ENCODE measurements at places on chromosomes 2 and 18. TPM values are rescaled to one million over a fixed set of nuclear protein-coding genes. Genes with fewer than 3 reads are reported as not detected.
A peak's percentile ranks its signal among the peaks of the same experiment; 100 is the strongest.

- no peak for DNase-seq
Observed at GRCh38 chr2:198347946-198348345, 543.6 kb downstream of the PLCL1 start.

DNA sequence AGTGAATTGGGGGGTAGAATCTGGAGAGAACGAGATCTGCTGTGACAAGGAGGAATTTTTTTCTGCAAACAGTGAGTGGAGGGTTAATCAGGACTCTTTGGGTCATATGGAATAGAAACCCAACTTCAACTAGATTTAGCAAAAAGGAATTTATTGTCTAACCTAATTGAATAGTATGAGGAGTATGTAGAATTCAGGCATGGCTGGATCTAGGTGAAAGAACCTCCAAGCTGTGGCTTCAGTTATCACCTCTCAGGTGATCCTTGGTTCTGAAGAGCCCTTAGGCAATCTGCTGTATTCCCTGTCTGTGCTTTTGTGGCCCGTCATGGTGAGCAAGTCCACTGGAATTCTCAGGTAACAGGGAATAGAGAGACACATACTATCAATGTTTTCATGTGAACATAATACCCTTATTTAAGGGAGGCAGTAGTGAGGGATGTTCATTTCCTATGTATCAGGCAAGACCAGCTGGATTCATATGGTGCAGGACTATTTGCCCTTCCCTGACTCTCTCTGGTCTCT lies 164.7 kb downstream of the ALPK2 start:
- DNase-seq, result no peak

DNA sequence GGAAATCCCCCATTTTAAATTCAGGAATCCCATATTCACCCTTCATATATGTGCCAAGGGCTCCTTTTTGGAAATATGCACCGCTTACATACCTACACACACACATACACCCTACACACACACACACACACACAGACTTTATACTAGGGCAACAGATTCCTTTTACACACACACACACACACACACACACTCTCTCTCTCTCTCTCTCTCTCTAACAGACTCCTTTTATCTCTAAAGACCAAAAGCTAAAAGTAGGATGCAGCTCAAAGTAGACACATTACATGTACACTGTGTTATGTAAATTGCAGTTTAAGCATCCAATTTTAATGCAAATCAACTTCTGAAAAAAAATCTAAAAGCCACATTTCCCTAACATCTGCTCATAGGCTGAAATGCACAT lies 130.9 kb upstream of the CAPN13 start:
- no peak for DNase-seq

DNA sequence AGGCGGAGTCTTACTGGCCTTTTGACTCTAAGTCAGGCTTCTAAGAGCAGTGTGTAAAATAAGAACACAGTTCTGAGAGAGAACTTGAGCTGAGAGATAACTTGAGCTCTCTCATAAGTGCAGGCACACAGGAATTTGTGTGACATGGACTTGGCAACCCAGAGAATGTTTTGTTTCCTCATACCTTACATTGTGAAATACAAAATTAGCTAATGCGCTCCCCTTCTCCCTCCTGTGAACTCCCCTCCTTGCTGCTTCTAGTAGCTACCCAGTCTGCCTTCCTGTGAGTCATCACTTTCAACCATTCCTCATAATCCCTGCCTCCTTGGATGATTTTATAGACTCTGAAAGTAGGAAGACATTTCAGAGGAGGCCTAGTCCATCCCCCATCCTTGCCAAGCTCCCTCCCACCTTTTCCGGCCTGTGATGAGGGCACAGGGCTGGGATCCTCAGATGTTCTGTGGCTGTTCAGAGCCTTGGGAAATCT lies 22.6 kb downstream of the FER1L5 start:
- DNase-seq, result peak; percentile 13

DNA sequence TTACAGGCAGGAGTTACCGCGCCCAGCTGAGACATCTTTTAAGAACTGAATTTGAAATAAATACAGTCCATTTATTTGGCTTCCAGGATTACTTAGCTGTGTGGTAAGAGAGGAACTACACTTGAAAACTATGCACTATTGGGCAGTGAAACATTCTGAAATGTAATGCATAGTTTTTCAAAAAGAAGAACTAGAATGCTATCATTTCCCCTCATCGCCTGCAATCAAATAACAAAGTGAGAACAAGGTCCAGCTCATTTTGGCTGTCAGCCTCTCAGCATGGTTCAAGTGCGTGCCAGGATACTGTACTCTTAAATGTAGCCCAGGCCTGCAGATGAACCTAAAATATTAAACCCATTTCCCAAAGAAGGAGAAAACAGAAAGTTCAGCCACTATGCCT lies 76.6 kb upstream of the ARL5A start:
- DNase-seq, result no peak

DNA sequence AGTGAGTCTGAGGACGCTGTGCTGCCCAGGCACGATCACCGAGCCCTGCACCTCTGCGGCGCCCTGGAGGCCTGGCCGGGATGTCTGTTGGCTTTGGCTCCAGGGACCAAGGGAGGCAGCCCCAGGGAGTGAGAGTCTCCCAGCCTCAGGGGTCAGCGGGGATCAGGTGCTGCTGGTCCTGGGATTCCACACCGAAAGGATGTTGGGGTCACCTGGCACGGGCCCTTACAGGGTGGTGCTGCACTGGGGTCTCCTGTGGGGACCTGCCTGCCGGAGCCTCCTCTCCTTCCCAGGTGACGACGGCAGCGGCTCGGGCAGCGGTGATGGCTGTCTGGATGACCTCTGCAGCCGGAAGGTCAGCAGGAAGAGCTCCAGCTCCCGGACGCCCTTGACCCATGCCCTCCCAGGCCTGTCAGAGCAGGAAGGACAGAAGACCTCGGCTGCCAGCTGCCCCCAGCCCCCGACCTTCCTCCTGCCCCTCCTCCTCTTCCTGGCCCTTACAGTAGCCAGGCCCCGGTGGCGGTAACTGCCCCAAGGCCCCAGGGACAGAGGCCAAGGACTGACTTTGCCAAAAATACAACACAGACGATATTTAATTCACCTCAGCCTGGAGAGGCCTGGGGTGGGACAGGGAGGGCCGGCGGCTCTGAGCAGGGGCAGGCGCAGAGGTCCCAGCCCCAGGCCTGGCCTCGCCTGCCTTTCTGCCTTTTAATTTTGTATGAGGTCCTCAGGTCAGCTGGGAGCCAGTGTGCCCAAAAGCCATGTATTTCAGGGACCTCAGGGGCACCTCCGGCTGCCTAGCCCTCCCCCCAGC lies 30.5 kb downstream of the GPC1 start:
- DNase-seq, result peak; percentile 0

- DNase-seq, result no peak
Observed at GRCh38 chr2:181985632-181986205, at the start of gene PPP1R1C. PPP1R1C (plus strand) TSS chr2:181985853; CDS start chr2:181986111, 258 bp downstream.

GRCh38 chr18:11279461-11279860 lies 130.1 kb upstream of the PIEZO2 start:
- no peak for DNase-seq

DNA sequence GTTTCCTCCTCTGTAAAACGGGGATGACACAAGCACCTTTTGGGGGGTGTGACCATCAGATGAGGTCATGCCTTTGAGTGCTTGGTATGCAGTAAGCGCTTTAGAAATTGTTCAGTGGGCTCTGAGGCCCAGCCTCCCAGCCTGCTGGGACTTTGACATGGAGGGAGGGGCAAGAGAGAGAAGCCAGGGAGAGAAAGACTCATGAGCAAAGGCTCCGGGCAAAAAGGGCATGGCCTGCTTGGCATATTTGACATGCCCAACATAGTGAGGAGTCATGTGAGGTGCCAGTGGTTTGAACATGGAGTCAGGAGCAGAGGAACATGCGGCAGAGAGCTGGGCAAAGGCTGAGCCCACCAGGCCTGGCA lies 14.0 kb downstream of the TNS1 start:
- peak; percentile 70 for DNase-seq

GRCh38 chr18:9174302-9174701 lies 37.7 kb downstream of the ANKRD12 start:
- DNase-seq, result no peak

GRCh38 chr2:239093542-239093941 lies 245.7 kb downstream of the TWIST2 start:
- DNase-seq, result no peak

- no peak for DNase-seq
Observed at GRCh38 chr2:190831941-190832340, 48.7 kb upstream of the GLS start.

- DNase-seq, result no peak
Observed at GRCh38 chr2:102268510-102269199, 42.7 kb upstream of the IL1RL1 start.

DNA sequence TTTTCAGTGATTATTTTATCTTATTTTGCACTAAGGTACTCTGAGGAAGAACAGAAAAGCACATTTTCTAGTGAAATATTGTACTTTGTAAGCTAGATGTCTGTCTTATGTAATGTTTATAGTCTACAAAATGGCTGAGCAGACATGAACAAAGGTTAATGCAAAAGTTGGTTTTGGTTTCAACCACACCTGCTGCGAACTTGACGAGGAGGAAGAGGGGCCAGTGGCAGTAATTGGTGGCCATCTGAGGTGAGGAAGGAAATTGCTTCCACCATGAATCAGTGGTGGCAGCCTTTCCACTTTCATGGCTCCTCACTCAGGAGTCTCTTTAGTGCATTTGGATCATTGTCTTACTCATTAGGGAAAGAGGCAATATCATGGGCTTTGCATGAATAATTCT lies 894.2 kb downstream of the CNTNAP5 start:
- no peak for DNase-seq

- no peak for DNase-seq
Observed at GRCh38 chr2:239158641-239159475, 242.0 kb downstream of the HDAC4 start.

GRCh38 chr2:177396703-177397460 lies 4.3 kb downstream of the AGPS start:
- DNase-seq, result no peak

GRCh38 chr2:20224716-20225293 lies at the start of gene SDC1:
SDC1 (minus strand) TSS chr2:20225130; CDS start chr2:20224867, 263 bp downstream.
- peak; percentile 74 for DNase-seq

DNA sequence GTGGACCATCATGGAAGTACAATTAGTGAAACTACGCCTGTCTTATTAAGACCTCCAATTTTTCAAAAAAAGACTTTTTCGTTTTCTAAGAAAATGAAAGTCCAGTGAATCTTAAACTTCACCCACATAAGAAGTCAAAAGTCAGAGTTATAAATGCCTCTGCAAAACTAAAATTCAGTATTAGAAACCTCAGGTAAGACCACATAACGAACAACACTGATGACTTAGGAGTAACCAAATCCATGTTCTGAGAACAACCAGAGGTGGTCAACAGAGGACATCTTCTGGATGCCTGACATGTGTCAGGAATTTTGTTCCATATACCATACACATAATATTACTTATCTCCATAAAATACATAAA lies 62.4 kb downstream of the RPL31 start:
- no peak for DNase-seq

DNA sequence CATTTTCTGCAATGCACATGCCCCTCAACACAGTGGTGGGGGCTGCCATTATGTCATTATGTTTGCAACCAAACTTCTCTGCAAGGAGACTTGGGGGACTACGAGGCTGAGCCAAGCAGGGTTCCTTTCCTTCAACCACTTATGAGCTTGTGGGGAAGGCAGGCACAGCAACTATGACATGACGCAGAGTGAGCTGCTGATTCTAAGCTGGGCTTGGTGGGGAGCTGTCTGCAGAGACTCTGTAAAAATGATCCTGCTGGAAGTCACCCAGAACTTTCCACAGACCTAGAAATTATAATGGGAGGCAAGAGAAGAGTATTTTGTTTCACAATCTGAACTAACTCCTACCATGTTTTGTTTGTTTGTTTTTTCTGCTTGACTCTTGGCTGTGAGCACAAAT lies 55.6 kb downstream of the INPP5D start:
- DNase-seq, result no peak

GRCh38 chr2:151060287-151060686 lies 201.4 kb downstream of the RBM43 start:
- DNase-seq, result no peak

DNA sequence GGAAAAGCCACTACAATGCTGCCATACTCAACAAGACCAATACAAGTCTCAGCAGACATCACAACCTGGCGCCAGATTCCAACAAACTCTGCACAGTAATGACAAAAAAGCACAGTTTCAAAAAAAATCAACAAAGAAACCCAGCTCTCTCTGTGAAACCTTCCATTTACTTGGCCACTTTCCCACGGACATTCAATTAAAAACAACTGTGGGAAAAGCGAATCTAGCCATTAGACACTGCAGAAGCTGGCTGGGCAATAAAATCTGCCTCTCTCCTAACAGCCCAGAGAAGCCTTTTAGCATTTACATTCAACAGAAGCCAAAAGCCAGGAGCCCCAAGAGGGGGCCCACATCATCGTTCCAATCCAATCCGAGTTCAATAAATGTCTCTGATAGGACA lies 128.9 kb downstream of the HDAC4 start:
- peak; percentile 45 for DNase-seq

DNA sequence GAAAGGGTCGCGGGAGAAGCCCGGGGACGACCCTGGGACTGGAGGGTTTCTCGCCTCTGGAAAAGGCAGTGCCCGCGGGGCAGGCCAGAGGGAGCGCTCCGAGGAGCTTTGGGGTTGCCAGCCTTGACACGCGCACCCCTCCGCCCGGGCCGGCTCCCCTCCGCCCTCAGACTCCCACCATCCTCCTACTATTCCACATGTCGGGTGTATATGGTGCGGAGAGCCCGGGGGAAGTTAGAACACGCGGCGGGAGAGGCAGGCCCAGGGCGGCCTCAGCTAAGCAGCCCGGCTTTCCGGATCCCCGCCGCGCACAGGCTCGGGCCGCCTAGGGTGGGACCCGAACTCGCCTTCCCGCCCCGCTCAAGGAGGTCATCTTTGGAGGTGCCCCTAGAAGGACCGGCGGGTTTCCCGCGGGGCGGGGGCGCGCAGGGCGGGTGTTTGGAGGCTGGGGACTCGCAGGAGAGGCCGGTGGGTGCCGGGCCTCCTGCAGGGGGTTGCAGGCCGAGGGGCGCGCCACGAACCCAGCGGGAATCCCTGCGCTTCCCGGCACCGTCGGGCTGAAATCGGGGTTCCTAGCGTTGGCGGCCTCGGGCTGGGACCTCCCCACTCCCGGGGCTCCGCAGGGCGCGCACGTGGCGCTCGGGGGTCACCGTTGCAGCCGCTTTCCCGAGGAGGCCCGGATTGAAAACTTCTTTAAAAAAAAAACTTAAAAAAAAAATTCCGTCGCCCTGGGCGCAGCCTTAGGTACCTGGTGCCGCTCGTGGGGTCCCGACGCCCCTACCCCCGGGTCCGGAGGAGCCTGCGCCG lies 3.7 kb downstream of the NFATC1 start:
- no peak for DNase-seq

- DNase-seq, result no peak
Observed at GRCh38 chr2:215848698-215849097, 164.7 kb downstream of the MREG start.

- DNase-seq, result peak; percentile 27
Observed at GRCh38 chr2:160387558-160388262, 105.9 kb downstream of the RBMS1 start.

The CFAP65 gene
- total RNA-seq, result 1.3 TPM

The G6PC2 gene
- not detected for total RNA-seq

The KIAA2012 gene
- total RNA-seq, result not detected

The EVA1A gene
- 13.4 TPM for total RNA-seq

The CD226 gene
- 5.6 TPM for total RNA-seq

The APLF gene
- total RNA-seq, result 8.7 TPM

The IL36G gene
- total RNA-seq, result not detected

The RBM43 gene
- 10.6 TPM for total RNA-seq
